ENCODE measurements at places on chromosomes 4 and X.

GRCh38 chr4:91961504-91961903 is 342.3 kb upstream of the GRID2 start:
- DNase-seq = peak; percentile 32

DNA sequence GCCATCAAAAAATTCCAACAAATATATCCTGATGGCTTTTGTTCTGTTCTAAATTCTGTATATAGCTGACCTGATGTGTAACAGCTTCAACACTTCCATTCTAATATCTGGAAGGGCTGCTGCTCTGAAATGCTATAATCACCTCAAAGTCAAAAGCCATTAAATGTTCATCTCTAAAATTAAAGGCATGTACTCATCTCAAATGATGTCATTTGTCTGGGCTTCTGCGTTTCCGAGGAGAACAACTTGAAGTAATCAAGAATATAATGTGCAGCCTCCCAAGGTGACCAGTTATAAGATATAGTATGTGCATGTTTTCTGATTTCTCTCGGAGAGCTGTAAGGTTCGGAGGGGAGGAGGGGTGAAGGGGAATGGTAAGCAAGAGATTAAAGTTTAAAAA is 237.6 kb downstream of the SCFD2 start:
- DNase-seq = no peak

GRCh38 chrX:1485033-1485432 is 32.3 kb upstream of the ASMTL start:
- no peak for DNase-seq

DNA sequence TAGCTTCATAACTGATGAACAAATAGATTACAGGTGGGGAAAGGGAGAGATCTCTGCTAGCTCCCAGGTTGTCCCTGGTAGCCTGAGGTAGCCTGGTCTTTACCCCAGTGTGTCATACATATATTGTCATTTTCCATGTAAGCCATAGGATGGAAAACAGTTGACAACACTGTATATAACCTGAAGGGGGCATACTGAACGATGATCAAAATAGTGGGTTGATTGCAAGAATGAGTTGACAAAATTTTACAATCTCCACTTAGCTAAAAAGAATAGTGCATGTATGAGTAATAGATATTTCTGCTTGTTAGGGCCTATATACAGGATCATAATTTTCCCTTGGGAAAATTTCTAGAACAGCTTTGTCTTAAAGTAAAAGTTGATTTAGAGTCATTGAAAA is 304.1 kb upstream of the HAND2 start:
- peak; percentile 51 for DNase-seq

DNA sequence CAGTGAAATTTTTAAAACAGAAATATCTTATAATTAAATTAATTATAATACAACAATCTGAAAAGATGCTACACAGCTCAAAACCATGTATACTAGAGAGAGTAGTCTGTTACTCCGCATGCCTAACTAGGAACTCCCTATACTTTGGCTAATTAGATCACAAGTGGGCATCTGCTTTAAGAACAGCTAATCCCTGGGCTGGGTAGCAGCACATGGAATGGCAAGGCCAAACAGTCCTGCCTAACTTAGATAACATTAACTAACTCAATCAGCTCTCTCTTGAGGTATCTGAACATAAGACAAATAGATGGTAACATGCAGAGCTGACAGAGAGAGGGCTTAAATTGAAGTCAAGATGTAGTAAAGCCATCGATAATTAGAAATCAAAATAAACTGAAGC is 9.9 kb downstream of the CHIC2 start:
- no peak for DNase-seq

GRCh38 chr4:4704267-4704666 is 155.2 kb upstream of the MSX1 start:
- DNase-seq = no peak

- no peak for DNase-seq
These were observed 6.9 kb downstream of the MSN start for GRCh38 chrX:65674204-65674893.

DNA sequence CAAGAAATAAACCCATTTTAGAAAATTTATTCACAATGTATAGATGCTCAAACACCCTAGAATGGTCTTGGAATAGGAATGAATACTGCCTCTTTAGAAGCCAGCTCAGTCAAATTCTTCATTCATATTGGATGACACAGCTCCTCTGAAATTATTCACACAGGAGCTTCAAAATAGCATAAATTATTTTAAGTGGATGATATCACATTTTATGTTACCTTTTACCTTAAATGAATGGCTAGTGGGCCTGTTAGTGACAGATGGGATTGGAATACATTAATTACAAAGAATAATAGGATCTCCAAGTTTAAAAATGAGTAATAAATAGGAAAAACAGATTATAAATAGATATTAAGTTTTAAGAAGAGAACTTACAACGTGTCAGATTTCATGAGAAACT is 184.4 kb downstream of the GABRB1 start:
- no peak for DNase-seq

DNA sequence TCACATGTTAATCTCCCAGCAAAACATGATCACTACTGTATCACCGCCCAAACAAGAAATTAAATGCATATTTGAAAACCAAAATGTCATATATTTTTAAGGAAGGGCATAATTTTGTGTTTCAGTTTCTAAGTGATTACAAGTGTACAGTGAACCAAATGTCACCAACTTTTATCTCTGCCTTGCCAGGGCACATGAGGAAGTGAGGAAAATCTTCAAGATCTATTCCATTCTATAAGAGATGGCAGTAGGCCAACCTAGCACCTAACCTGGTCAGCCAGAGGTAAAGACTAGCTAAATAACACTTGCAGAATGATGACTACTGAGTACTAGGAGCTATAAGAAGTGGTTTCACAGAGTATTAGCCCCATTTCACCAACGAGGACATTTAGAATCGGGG is 107.2 kb downstream of the ATP11C start:
- no peak for DNase-seq

DNA sequence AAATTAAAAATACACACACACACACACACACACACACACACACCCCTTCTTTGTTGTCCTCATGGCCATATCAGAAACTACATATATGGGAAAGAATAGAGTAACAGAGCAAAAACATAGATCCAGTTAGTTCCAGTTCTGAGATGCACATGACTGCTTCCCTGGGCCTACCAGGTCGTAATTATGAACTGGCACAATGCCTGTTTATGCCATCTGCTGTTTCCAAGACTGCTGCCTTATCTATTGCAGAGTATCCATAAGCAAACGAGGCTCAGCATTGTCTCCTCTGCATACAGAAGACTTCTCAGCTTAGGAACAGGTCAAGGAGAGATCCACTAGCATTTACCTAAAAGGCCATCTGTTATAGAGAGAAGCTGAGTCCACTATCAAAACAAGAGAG is 789.0 kb downstream of the TECRL start:
- no peak for DNase-seq

DNA sequence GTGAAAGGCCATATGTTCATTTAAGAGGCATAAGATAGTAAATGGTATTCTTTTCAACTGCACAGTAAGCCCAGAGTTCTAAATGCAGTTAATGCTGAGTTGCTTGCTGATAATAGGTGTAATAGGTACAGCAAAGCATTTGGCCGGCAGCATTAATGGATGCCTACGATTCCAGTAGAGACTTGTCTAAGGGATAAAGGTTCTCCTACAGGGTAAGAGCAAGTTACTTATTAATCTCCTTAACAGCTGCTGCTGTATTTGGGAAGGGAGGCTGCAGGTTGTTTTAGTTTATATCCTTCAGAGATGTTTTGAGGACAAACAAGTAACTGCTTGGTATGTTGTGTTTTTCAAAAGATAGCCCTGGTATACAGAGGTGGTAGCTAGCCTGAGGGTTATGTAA is 16.8 kb downstream of the TSPAN7 start:
- DNase-seq = no peak

DNA sequence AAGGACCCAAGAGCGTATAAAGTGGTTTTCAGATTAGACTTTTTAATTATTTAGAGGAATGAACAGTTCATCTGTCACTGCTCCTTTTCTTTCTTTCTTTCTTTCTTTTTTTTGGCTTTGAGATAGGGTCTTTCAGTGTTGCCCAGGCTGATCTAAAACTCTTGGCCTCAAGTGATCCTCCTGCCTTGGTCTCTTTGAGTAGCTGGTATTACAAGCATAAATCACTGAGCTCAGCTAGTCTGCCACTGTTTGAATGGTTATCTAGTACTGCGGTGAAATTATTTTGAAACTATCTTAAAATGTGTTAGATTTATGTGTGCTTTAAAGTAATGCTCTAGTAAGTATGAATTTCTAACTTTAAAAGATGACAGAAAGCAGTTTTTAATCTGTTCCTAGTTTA is 6.5 kb upstream of the FRYL start:
- DNase-seq = no peak

DNA sequence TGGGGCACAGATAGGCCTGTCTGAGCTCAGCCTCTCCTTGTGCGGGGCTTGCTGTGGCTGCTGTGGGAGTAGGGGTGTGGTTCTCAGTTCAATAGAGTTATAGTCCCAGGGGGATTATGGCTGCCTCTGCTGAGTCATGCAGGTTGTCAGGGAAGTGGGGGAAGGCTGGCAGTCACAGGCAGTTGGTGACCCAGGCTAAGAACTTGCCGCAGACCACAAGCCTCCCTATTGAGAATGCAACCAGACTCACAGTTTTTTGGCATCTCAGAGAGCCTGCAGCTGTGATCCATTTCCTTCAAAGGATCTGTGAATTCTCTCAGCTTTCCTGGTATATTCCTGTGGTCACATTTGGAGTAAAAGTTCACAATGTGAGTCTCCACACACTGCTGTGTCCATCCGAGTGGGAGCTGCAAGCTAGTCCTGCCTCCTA is 364.9 kb downstream of the ZNF674 start:
- no peak for DNase-seq

DNA sequence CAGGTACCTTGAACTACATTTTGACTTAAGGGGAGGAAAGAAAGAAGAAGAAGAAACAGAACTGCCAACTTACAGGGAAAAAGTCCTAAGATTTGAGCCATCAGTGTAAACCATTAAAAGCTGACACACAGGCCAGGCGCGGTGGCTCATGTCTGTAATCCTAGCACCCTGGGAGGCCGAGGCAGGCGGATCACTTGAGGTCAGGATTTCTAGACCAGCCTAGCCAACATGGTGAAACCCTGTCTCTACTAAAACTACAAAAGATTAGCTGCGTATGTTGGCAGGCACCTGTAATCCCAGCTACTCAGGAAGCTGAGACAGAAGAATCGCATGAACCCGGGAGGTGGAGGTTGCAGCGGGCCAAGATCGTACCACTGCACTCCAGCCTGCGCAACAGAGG is 389.7 kb upstream of the FAM241A start:
- DNase-seq = no peak

- DNase-seq = no peak
These were observed 179.8 kb downstream of the KLHL4 start for GRCh38 chrX:87697409-87697808.

DNA sequence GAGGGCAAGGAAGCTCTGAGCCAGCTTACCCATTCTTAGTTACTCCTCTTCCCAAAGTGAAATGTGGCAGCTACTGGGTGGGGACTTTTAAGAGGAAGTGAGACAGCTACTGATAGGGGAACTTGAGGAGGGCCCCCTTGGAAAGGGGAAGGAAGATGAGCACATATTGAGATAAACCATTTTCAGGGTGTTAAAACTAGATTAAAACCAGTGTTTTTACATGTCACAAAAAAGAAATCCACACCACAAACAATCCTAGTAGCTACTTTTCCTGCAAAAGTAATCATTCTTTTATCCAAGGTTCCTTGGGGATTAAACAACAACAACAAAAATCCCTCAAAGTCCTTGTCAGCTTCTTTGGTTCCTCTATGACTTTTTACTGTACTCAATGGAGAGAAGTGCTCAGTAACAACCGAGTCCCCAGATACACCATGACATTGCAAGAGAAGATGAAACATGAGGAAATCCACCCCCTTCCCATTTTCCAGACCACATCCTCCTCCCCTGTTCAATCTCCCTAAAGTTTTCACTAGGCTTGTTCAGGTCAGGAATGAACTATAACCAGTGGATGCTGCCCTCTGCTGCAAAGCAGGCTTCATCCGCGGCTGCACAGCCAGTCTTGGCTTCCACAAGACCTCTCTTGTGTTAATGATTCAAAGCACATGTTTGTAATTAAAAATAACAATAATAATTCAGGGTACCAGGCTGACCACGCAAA is 113.5 kb upstream of the TMEM164 start:
- DNase-seq = no peak

DNA sequence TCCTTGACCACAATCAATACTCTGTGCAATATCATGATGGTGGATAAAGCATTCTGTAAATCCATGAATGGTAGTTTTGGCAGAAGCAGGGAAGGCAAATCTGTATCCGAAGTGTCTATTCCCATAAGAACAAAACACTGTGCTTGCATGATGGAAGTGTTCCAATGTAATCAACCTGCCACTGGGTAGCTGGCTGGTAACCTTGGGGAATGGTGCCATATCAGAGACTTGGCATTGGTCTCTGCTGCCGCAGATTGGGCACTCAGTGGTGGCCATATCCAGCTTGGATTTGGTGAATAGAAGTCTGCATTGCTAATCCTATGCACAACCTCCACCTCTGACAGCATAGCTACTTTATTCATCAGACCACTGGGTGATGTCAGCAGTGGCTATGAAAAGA is 114.3 kb upstream of the EMCN start:
- no peak for DNase-seq

GRCh38 chrX:39149761-39150160 is 348.5 kb downstream of the MID1IP1 start:
- DNase-seq = peak; percentile 37

DNA sequence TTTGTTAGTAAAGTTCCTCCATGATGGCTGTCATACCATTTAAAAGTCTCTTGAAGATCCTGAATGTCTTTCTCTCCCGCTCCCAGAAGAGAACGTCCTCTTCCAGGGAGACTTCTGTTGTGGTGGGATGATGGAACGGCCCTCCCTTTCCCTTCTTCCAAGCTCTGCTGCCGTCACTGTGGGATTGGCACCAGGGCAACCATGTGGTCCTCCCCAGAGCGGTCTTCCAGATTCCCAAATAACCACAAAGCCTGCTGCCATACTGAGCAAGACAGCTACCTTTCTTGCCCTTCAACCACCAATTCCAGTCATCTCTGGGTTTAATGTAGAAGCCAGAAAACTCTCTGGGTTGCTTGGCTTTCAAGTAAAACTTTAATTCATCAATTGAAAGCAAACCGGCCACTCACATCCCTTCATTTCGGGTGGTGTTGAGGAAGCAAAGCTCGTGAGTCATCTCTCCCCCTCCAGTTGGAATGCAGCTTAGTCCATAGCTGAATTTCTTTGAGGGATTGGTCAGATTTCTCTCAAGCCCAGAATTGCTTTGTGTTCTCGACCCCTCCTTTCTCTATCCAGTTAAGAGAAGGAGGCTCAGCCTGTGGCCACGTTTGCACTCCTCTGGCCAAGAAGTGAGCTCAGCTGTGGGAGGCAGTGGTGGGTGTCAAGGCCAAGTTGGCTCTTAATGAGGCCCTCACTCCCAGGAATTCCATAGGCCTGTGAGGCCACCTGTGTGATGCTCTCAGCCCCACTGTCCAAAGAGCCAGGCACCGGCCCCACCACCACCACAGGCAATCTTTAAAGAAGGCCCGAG is 36.9 kb downstream of the FHDC1 start:
- peak; percentile 64 for DNase-seq

- DNase-seq = no peak
These were observed 9.2 kb downstream of the CMC4 start for GRCh38 chrX:155061760-155062159.

GRCh38 chrX:80316526-80316925 is 103.7 kb upstream of the TENT5D start:
- no peak for DNase-seq

Data from COLO829 (cell line).